Heart left ventricle (tissue), 16 donors: ENCODE measurements at places on chromosomes 5 and 9. TPM values are rescaled to one million over a fixed set of nuclear protein-coding genes. Genes with fewer than 3 reads are reported as not detected.

ADGRV1 gene
- not detected for total RNA-seq

DNA sequence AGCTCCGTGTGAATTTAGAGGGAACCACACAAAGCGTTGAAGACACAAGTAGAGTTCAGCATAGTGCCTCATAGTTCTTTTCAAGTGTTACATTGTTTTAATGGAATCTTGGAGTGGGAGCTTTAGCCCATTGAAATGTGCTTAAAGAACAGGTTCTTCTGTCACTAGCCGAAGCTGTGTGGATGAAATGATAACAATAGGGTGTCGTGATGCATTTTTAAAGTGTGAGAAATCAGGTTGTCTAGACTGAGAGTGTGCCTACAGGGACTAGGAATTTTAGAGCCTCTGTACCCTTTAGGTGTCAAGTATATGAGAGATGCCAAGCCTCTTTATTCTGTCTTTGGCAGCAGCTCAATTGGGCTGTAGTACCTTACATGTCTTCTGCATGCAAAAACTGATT, 83.0 kb downstream of the NDUFS4 start:
- DNase-seq = no peak

GRCh38 chr5:143361438-143361837, 42.0 kb downstream of the NR3C1 start:
- no peak for DNase-seq

DNA sequence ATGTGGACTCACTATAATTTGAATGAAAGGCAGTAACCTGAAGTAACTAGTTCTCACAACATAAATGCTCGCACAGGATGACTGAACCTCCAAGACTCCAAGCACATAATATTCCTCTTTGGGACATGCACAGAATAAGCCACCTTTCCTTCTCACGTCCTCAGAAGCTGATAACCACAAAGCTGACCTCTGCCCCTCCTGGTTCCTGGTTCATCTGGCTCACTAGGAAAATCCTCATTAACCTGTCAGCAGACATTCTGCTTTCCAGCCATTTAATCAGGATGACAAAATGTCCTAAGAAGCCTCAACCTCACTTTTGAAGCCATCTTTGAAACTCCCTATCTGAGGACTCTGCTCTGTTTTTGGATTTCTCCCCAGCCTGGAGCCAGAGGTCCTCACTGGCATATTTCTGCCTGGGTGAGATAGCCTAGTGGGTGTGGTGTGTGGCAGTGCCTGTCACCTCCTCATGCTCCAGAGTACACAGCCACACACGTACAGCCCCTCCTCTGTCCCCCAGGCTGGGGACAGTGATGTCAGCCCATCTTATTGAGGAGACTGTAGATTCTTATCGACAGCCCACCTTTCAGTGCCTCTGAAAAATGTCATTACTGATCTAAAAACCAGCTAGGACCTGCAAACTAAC, 10.3 kb downstream of the ANKH start:
- DNase-seq = no peak

DNA sequence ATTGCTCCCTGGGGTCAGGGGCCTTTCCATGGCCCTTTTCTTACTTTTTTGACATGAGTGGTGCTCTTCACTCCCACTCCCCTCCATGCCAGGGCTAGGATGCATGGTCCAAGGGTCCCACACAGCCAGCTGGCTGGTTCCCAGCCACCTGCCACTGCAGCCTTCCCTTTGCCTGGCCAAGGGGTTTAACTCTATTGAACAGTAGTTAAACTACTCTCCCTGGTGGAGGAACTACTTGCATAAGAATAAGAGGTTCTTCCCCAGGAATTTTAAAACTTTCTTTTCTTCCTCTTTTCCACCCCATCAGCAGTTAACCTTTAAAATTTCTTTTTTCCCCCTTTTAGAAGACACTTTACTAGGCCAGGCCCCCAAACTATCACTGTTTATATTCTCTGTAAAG, 1532.8 kb upstream of the ACO1 start:
- no peak for DNase-seq

GRCh38 chr9:69905851-69906250, 85.2 kb downstream of the CFAP95 start:
- DNase-seq = no peak

DNA sequence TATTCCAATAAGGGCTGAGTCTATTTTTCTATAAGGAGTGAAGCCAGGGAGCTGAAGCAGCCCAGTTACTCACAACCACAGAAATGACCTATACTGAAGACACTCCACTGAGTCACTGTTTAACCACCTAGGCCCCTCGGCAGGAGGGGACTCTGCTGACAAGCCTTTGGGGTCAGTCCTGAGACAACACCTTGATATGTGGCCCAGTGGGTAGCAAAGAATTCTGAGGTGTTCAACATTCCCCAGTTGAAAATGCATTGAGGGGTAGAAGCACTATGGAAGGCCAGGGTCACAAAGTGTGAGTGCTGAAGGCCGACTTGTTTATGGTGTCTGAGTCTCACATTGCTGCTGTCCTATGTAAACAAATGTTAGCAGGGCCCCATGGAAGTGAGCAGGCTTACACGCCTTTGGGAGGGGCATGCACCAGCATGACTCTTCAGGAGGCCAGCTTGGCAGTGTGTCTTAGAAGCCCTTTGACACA, 112.6 kb upstream of the NFIL3 start:
- no peak for DNase-seq

- peak; percentile 29 for DNase-seq
Observed at GRCh38 chr9:33024126-33024965, 727 bp upstream of the DNAJA1 start.

FRMD3 gene
- 120 TPM for total RNA-seq

SPTAN1 gene
- total RNA-seq = 472 TPM

DNA sequence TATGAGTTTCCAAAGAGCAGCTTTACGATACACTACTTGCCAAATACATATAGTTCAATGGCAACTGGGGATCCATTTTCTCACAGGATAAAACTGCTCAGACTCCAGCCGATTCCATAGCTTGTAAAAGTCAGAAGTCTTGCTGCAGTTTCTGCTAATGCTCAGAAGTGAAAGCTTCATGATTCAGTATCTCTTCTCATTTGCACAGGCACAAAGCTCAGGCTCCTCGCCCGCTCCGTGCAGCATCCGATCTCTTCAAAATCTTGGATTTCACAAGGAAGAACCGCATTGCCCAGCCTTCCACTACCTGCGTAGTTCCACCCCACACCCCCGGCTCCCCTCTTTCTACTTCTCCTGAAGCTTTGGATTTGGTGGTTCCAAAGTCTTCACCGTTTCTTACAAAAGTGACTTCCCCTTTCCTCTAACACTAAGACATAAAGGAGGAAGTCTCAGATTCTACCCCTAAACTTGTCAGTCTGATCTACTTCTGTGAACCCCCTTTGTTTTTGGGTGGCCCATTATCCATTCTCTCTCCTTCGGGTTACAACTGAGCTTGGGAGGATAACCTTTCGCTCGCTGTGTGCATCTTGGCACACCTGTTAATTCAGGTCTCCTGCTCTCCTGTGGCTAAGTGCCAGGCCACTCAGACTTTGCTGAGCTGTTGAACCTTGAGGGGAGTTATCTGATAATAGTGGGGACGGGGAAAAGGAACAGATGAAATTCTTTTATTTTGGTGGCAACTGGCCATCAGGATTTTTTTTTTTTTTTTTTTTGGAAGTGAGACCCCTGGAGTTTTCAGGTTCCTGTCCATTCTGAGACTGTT, 194.1 kb downstream of the GNA14 start:
- no peak for DNase-seq

PCDHGA12 gene
- 9.0 TPM for total RNA-seq

DNA sequence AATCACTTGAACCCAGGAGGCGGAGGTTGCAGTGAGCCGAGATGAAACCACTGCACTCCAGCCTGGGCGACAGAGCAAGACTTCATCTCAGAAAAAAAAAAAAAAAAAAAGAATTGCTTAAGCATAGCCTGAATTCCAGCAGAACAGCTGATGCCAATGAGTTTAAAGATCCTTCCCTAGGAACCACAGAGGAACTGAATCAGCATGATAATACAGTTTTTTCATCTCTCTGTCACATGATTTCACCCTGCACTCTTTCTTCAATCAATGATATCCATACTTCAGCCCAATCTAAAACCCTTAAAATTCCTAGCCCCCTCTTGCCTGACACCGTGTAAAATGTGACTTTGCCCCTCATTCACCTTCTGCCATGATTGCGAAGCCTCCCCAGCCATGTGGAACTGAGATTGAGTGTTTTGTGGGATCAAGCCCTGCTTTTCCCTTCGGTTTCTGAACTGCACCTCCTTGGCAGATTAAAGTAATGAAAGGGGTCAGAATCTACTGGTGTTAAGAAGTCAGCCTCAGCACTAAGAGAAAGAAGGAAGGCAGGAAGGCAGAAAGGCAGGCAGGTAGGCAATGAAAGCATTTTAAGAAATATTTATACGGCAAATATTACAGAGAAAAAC, 20.9 kb upstream of the DMXL1 start:
- no peak for DNase-seq

ACSL6 gene
- 3.5 TPM for total RNA-seq

LVRN gene
- total RNA-seq = 0.52 TPM

PROB1 gene
- 34.7 TPM for total RNA-seq

ZDHHC11B gene
- total RNA-seq = 12.6 TPM

- no peak for DNase-seq
Observed at GRCh38 chr9:134751622-134752021, 110.0 kb downstream of the COL5A1 start.

GRCh38 chr5:61286446-61287132, 45.5 kb upstream of the ZSWIM6 start:
- DNase-seq = no peak

DNA sequence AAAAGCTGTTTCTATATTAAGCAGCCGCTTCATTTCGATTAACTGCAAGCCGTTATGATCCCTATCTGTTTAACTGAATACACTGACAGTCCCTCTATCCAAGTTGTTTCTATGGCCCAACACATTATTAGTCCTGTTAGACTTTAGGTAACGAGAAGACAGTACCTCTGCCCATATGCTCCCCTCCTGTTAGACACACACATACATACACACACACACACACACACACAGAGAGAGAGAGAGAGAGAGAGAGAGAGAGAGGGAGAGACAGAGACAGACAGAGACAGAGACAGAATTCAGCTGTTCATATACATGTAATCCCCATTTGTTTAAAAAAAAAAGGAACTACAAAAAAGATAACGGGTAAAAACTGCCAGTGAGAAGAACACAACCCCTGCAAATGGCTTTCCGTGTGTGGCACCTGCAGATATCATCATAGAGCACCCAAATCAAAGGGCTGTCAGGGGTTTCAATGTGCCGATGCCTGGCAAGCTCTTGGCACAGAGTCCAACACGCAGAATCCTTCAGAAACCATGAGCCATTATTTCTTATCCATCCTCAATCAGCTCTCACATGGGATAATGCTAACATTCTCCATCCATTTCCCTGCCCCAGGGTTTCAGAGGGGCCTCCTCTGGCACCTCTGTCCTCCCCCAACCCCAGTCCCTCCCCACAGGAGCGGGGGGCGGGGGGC, 144.0 kb downstream of the MYO10 start:
- DNase-seq = no peak

DNA sequence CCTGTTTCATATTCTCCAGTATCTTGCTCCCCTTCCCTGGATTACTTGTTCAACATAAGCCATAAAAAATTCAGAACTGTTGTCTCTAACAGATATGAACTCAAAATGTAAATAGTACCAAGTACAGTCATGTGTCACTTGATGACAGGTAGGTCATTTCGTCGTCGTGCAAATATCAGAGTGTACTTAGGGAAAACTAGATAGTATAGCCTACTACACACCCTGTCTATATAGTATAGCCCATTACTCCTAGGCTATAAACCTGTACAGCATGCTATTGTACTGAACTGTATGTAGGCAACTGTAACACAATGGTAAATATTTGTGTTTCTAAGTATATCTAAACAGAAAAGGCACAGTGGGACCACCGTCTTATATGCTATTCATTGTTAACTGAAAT, 39.1 kb downstream of the SMIM15 start:
- DNase-seq = no peak

GRCh38 chr5:140362875-140363630, 3.1 kb downstream of the SLC4A9 start:
- peak; percentile 72 for DNase-seq

- DNase-seq = no peak
Observed at GRCh38 chr9:23638837-23639426, 187.1 kb downstream of the ELAVL2 start.

- no peak for DNase-seq
Observed at GRCh38 chr9:122356627-122357026, 14.2 kb upstream of the PTGS1 start.

HSPA9 gene
- total RNA-seq = 481 TPM

DNA sequence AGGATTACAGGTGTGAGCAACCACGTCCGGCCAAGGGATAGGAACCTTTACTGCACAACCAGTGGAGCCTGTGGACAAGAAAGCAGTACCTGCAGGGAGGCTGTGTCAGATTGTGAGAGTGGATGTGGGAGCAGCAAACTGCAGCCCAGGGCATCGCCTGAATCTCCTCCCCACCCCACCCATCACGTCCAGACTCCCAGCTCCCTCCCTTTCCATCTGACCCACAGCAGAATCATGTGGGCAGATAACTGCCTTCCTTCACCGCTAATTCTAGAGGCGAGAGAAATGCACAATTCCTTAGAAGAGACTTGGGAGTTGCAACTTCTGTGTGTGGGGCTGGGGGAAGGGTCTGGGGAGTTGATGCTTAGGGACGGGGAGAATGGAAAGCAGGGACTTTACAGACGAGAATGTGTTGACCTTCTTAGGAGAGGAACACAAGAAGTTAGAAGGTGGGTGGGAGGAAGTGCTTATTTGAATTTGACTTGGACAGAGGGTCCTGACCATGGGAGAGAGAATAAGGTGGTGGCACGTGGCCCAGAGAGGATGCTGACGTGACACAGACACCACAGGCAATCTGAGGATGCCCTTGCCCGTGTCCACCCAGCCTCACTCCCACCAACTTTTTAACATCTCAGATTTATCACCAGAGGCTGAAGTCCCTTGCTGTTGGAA, 4.5 kb upstream of the LCP2 start:
- DNase-seq = no peak

GRCh38 chr5:142326480-142326938, 1.7 kb upstream of the SPRY4 start:
- DNase-seq = no peak

DNA sequence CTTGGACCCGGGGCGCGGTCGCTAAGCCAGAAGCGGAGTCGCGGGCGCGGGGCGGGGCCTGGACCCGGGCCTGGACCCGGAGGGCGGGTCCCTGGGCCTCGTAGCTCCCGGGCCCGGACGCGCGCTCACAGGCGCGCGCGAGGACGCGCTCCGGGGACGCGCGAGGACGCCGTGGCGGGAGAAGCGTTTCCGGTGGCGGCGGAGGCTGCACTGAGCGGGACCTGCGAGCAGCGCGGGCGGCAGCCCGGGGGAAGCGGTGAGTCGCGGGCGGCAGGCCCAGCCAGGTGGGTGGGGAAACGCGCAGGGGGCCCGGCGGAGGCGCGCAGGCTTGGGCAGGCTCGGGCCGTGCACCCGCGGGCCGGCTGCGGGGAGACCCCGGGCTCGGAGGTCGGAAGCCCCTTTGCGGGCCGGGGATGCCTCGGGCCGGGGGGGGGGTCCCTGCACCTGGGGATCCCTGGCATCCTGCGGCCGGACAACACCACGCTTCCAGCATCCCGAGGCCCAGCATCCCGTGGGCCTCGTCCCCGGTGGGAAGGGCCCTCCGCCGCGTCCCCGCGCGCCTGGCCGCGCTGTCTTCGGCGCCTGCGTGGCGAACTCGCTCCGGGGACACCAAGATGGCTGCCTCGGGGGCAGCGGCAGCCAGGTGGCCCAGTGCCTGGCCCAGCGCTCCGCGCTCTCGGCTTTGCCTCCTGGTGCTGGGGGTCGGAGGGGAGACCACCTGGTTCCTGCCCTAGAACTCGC, at the start of gene SFXN1:
TSS of gene SFXN1 (plus strand) at position 177 of the 741 bp plus-strand sequence. CDS start 13,544 bp downstream, outside the sequence.
- DNase-seq = peak; percentile 91

- DNase-seq = no peak
Observed at GRCh38 chr5:86374611-86375010, 243.1 kb upstream of the COX7C start.

PPP2R2B gene
- total RNA-seq = 2.9 TPM

GRCh38 chr9:107243742-107244141, 39.3 kb upstream of the RAD23B start:
- no peak for DNase-seq
